ENCODE measurements at places on chromosomes 12 and 14.

- peak; percentile 77 for DNase-seq
Observed at GRCh38 chr12:24561882-24562770, 386.8 kb downstream of the BCAT1 start.

DNA sequence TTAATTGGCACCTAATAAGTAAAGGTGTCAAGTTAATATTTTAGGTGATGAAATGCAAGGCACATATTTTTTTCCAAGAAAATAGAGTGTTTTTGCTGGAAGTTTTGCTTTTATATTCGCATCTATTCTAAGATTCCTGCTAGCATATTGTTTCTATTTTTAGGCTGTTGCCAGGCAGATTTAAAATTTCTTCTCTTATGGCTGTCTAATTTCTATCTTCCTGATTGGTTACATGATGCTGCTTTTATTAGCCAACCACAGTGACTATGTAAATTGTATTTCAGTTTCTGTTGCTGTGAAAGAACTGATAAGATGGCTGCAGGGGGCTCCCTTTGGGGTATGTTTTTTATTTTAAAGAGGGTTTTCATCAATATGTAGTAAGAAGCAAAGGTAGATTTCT, 42.7 kb downstream of the ATF7IP start:
- DNase-seq, result no peak

DNA sequence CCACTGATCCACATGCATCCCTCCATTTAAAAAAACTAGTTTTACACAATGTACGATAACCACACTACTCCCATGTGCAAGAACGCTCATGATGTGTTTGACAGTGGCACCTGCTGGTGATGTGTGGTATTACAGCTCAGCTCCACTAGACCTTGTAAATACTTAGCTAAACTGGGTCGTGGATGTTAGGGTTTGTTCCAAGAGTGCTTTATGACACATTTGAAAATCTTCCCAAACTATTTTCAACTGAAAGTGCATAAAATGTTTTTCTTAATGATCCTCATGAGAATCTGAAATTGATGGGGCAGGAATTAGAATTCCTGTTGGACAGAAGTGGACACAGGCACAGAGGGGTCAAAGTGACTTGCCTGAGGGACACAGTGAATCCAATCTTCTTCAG, 99.2 kb downstream of the SCARB1 start:
- DNase-seq, result no peak

- DNase-seq, result no peak
Observed at GRCh38 chr14:22842211-22843122, 6.1 kb downstream of the MMP14 start.

DNA sequence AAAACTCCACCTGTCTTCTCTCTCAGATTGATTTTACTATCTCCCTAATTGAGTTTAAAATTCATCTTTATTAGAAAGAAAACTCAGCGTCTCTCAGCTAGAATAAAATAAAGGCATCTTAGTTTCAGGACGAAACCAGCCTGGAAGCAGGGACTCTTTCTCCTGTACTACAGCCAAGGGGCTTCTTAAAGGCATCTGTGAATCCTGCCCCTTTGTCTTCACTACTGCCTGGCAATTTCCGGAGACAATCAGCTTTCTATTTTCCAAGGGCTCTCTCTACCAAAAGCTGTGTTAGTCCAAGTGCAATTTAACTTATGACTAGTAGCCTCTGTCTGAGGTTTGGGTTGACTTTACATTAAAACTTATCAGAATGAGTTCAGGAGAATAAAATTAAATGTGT, 623.3 kb upstream of the FOXG1 start:
- DNase-seq, result no peak

DNA sequence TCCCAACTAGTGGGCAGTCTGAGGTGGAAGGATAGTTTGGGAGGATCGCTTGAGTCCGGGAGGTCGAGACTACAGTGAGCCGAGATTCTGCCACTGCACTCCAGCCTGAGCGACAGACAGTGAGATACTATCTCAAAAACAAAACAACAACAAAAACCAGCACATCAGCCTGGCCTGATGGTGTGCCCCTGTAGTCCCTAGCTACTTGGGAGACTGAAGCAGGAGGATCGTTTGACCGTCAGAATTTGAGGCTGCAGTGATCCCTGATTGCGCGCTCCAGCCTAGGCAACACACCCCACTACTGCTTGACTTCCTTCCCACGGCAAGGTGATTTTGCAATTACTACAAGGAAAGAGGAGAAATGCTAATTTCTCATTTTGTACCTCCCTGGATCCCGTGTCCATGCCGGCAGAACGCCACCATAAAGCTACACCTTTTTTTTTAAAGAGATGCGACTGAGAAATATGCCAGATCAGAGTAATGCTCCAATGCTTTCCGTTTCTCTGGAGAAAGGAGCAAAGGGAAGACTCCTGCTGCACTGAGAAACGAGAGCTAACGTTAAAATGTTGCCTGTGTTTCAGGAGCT, 672 bp upstream of the SCFD1 start:
- DNase-seq, result no peak

GRCh38 chr12:2785017-2785416, 9.8 kb upstream of the FKBP4 start:
- no peak for DNase-seq

DNA sequence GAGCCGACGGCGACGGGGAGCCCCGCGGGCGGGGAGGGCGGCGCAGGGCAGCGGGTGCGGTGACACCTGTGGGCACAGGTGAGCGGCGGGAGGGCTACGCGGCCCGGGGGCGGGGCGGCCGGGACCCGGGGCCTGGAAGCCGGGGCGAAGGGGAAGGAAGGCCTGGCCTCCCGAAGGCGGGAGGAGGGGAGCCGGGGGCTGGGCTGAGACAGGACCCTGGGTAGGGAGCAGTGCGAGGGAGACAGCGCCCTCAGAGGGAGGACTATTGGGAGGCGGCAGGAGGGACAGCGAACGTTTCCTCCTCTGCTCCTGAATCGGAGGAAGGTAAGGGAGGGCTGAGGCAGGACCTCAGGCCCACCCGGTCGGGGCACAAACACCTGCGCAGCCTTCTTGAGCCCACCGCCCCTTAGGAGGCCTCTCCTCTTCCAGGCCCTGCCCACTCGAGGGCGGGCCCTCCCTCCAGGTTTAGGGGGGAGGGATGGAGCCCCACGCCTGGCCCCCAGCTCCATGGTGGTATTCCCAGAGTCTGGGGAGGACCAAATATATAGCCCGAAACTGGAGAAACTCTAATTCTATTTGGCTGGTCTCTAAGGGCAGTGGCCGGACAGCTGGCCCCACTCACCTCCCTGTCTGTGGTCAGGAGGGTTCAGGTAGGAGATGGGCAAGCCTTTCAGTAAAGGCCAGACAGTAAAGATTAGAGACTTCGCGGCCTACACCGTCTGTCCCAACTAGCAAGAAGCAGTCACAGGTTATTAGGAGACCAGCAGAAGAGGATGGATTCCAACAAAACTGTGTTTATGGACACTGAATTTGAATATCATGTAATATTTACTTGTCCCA, 509 bp downstream of the PLEKHG6 start:
- DNase-seq, result peak; percentile 49

DNA sequence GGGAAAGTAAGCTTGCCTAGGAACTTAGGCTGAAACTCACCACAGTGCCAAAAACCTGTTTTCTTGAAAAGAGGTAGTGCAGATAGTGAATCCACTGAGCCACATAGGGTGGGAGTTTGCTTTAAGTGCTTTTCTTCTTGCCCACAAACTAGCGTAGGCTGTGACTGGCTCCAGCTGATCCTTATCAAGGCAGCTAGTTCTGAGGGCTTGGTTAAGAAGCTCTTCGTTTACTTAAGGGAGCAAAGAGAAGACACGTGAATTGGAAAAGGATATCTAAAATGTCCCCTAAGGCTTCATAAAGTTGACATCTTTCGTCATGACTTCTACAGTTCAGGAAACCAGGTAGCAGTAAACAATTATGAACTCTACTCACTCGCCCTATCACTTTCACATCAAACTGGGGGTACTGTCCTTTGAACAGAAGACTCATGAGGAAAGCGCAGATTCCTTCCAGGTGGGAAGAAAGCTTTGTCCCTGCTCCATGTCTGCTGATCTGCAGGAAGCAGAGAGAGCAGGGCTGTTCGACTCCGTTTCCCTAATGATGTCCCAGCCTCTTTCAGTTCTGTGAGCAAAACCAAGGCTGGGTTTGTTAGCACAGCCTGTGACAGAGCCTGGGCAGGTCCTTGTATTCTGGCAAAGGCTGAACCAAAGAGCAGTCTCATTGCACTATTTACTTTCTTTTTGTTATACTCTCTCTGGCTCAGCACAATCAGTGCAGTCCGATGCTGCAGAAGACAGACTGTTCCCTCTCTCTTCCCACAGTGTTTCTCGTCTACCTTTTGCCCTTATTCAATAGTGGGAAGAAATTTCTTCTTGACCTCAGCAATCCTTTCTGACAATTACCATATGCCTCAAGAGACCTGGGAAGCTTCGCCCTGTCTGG, 93.5 kb upstream of the ETV6 start:
- no peak for DNase-seq

GRCh38 chr14:64196814-64197411, 97.3 kb downstream of the ESR2 start:
- peak; percentile 71 for DNase-seq
